ENCODE measurements at places on chromosomes 13 and 19.

DNA sequence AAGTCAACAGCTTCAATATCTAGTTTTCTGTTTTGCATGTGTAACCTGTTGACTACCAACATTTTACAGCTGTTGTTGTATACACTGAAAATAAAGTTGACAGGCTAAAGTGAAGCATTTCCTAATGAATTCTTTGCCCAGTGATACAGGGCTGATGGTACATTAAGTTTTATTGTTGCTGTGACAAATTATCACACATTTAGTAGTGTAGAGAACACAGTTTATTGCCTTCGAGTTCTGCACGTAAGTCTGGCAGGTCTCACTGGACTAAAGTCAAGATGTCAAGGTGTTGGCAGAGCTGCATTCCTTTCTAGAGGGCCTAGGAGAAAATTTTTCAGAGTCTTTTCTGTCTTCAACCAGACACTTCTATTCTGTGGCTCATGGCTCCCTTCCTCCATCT is 184.2 kb downstream of the SLITRK6 start:
- no peak for DNase-seq

DNA sequence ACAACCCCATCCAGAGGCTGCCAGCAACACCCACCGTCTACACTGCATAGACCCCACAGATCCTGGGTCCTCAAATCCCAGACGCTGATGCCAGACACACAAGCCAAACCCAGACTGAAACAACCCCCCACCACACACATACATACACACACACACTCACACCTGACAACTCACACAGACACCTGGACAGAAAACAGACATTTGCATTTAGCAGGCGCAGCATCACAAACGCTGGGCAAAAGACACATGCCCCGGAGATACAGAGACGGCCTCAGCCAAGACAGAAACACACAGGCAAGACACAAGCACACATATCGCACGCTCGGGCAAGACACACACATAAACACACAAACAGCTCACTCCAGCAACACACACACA is 1.3 kb downstream of the BBC3 start:
- DNase-seq = no peak

DNA sequence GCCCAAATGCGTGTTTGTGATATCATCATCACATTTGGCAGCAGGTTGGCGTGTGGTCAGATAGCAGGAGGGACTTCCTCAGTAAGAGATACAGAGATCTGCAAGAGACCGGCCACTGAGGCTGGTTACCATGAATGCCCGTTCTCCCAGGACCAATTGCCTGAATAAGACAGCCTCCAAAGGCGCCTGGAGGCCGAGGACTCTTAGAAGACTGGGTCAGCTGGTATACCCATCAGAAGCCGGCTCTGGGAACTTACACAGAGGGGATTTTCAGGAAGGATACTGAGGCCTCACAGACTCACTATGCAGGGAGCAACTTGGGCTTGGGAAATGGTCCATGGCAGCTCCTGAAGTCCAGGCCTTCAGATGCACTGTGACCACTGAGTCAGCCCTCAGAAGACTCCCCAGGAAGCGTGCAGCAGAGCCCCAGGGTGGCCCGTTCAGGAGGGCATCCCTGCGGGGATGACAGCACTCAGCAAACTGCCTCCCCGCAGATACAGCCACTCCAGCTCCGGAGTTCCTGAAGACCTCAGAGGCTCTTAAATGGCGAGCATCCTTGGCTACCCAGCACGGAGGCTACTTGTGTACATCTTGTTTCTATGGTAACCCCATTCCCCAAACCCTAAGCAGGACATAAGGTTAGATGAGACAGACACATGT is 26.4 kb upstream of the VSTM2B start:
- no peak for DNase-seq

- DNase-seq = no peak
Observed at GRCh38 chr13:65971541-65971940, 1258.6 kb downstream of the PCDH9 start.

- no peak for DNase-seq
Observed at GRCh38 chr13:28872427-28873176, 52.5 kb downstream of the MTUS2 start.

DNA sequence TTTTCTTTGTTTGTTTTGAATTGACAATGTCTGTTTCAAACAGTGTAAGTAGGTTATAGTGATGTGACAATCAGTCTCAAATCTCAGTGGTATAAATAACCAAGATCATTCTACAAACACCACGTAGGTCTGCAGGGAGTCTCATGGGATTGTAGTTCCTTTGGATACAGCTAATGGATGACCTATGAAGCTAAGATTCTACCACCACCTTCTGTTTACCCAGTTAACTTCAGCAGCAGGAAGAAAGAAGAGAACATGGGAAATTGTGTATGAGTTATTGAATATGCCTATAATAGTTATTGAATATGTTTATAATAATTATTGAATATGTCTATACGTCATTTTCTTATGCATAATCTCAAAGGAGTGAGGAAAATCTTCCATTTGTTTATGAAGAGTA is 63.9 kb upstream of the SLITRK5 start:
- no peak for DNase-seq
